Skeletal muscle tissue (tissue), 5 donors: ENCODE measurements at places on chromosomes 7 and 10. TPM values are rescaled to one million over a fixed set of nuclear protein-coding genes. Genes with fewer than 3 reads are reported as not detected.

The GPC2 gene
- total RNA-seq = 5.2 TPM

The EIF5AL1 gene
- under 0.01 TPM for total RNA-seq

The NEUROD6 gene
- total RNA-seq = not detected

The HECW1 gene
- total RNA-seq = not detected

The VSTM4 gene
- total RNA-seq = 40.7 TPM

The SPDYE11 gene
- total RNA-seq = not detected

The GLI3 gene
- total RNA-seq = 13.6 TPM

The NME8 gene
- not detected for total RNA-seq

The CNNM1 gene
- total RNA-seq = not detected

The BLNK gene
- total RNA-seq = 1.6 TPM

The SAMD8 gene
- 17.7 TPM for total RNA-seq

The CPA1 gene
- 2.6 TPM for total RNA-seq

The NKX2-3 gene
- 1.0 TPM for total RNA-seq

The HTRA1 gene
- 69.9 TPM for total RNA-seq

The CALML3 gene
- not detected for total RNA-seq

The SIRT1 gene
- 17.2 TPM for total RNA-seq

The FRAT1 gene
- 2.1 TPM for total RNA-seq

The CPA2 gene
- 0.52 TPM for total RNA-seq

The TAS2R3 gene
- total RNA-seq = 3.7 TPM

The C10orf95 gene
- not detected for total RNA-seq

The HTR5A gene
- not detected for total RNA-seq

The SLC13A4 gene
- total RNA-seq = not detected

The SLC26A3 gene
- not detected for total RNA-seq

The CCDC126 gene
- total RNA-seq = 21.4 TPM

The SNCG gene
- 4.2 TPM for total RNA-seq

The CADPS2 gene
- 12.5 TPM for total RNA-seq

The ZNF92 gene
- total RNA-seq = 4.7 TPM

The PON2 gene
- 53.8 TPM for total RNA-seq

The TMEM229A gene
- not detected for total RNA-seq

The SUN3 gene
- not detected for total RNA-seq
